ENCODE measurements at places on chromosomes 2 and 18. TPM values are rescaled to one million over a fixed set of nuclear protein-coding genes. Genes with fewer than 3 reads are reported as not detected.

The STEAP3 gene
- 20.6 TPM for total RNA-seq

The TRABD2A gene
- 1.1 TPM for total RNA-seq

The RPIA gene
- total RNA-seq: 20.8 TPM

The RIT2 gene
- not detected for total RNA-seq

The PROKR1 gene
- total RNA-seq: not detected

Data from vein endothelial cell (primary cell).